ENCODE measurements at places on chromosomes 13 and 19. TPM values are rescaled to one million over a fixed set of nuclear protein-coding genes. Genes with fewer than 3 reads are reported as not detected.

Gene LRRC4B
- total RNA-seq: 0.24 TPM

Gene PLPP2
- total RNA-seq: 104 TPM

Gene GRK1
- not detected for total RNA-seq

Gene ZIC5
- not detected for total RNA-seq

Gene TPP2
- 26.2 TPM for total RNA-seq

Gene ZNF491
- total RNA-seq: 0.59 TPM

Gene TMED1
- 26.2 TPM for total RNA-seq

Gene LPAR6
- total RNA-seq: 19.6 TPM

DNA sequence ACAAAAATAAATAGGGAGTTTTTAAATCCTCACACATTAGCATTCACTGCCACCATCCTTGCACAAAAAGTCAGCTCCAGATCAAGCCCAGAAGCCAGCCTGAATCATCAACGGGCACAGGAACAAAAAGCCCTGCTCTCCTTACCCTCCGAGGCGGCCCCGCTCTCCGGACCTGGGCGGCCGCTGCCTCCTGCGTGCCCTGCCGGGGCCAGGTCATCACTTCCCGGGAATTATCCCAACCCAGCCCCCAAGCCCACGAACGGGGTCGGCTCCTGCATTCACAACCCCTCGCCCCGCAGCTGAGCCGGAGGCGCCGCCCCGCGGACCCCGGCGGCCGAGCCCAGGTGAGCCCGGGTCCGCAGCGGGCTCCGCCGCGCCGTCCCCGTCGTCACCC lies 754 bp downstream of the DNAJB1 start:
- peak; percentile 76 for DNase-seq

DNA sequence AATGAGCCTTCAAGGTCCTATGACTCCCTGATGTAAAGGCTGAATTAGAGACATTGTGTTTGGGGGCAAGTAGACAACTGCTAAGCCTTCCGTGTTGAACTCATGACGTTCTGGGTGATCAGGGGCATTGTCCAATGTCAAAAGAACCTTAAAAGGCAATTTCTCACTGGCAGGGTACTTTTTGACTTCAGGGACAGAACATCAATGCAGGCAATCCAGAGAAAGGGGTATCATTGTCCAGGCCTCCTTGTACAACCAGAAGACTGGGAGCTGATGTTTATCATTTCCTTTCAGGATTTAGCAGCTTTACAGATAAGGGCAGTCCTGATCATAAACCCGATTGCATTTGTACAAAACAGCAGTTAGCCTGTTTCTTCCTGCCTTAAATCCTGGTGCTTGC lies 25.0 kb upstream of the SMAD9 start:
- DNase-seq: no peak

DNA sequence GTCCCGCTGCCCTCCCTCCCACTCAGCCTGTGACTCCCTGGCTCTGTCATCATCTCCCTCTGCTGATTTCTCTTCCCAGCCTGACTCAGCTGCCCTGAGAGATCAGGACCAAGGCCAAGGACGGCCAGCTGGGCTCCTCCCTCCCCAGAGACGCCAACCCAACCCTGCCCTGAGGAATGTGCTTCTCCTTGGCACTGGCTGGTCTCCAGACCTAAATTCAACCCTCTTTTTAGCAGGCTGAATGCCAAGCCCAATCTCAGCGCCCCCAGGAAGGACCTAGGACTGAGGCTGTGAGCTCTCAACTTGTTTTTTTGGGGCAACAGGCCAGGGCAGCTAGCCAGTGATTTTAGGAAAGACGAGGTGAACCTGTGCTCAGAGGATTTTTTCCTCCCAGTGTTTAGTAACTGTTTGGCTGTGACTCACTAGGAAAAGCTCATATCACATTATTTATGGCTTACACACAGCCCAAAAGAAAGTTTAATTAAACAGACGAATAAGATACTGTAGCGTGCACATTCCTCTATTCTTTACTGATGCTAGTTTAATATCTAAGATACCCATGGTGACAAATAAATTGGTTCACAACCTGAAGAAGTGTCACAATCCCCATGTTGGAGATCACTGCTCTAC lies 7.4 kb upstream of the IGFL1 start:
- DNase-seq: no peak

- DNase-seq: no peak
Measured at GRCh38 chr19:29724102-29724641, 9.1 kb upstream of the C19orf12 start.

- no peak for DNase-seq
Measured at GRCh38 chr13:30346153-30346788, 38.9 kb upstream of the KATNAL1 start.

DNA sequence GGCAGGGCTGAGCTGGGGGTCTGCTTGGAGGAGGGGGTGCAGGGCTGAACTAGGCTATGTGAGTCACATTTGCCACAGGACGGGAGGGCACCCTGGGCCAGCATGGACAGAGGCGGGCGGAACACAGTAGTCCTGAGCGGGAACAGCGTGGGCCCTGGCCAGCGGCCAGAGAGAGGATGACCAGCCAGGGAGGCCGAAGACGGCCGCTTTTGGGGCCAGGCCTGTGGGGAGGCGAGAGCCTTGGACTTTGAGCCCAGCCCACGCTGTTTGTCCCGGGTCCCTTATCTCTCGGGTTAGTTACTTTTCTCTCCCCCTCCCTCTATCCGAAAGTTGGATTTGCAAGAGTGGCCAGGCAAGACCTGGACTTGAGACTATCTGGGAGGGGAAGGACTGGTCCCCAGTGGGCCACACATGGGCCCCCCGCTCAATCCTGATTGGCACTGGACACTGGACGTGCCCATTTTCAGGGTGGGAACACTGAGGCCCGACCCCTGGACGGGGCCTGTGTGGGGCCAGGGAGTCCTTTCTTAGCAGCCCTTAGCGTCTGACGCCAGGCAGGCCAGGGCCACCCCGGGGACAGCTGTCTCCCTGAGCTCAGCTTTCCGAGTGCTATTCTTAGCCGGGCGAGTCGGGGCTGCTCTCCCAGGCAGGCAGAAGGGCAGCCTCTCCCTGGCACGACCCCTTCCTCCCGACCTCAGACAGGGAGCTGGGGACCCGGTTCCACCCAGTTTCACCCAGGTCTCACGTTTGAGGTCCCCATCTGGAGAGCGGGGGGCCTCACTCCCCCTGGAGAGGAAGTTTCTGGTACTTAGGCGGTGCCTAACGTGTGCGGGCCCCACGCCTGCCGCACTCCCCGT lies 833 bp downstream of the GAMT start:
- DNase-seq: no peak

DNA sequence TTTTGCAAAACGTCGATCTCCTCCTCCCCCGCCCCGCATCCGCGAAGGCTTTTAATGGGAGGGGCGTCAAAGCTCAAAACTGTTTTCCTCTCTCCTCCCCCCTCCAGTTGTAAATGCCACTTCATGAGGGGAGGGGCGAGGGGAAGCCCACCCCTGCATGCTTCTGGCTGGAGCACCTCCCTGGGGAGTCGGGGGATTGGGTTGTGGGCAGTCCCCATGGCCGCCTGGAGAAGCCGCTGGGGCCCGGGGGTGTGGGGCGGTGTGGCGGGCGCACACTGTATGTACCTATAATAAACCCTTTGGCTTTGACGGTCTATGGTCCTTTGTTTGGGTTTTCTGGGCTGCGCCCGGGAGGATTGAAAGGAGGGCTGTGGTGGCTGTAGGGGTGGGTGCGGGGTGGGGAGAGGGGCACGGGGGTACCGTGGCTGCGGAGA lies 505 bp upstream of the SHKBP1 start:
- DNase-seq: no peak

- no peak for DNase-seq
Measured at GRCh38 chr13:70732611-70733010, 624.4 kb upstream of the KLHL1 start.

DNA sequence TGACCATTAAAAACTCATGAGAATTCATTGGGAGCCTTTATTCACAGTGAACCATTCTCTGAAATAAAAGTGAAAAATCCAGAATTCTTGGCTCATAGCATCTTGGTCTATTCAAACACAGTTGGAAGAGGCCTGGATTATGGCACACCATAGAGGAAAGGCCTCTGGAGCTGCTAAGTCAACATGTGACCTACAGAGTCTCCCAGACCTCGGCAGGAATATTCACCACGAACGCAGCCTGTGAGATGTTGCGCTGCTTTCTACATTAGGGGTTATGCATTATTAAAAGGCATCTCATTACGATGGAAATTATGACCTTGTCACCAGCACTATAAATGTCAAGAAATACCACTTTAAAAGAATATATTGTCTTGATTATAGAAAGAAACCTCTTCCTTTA lies 132.6 kb downstream of the EFNB2 start:
- no peak for DNase-seq

GRCh38 chr13:96984051-96984508 lies 10.2 kb downstream of the OXGR1 start:
- no peak for DNase-seq

GRCh38 chr13:43728421-43728820 lies 58.4 kb downstream of the ENOX1 start:
- DNase-seq: no peak

DNA sequence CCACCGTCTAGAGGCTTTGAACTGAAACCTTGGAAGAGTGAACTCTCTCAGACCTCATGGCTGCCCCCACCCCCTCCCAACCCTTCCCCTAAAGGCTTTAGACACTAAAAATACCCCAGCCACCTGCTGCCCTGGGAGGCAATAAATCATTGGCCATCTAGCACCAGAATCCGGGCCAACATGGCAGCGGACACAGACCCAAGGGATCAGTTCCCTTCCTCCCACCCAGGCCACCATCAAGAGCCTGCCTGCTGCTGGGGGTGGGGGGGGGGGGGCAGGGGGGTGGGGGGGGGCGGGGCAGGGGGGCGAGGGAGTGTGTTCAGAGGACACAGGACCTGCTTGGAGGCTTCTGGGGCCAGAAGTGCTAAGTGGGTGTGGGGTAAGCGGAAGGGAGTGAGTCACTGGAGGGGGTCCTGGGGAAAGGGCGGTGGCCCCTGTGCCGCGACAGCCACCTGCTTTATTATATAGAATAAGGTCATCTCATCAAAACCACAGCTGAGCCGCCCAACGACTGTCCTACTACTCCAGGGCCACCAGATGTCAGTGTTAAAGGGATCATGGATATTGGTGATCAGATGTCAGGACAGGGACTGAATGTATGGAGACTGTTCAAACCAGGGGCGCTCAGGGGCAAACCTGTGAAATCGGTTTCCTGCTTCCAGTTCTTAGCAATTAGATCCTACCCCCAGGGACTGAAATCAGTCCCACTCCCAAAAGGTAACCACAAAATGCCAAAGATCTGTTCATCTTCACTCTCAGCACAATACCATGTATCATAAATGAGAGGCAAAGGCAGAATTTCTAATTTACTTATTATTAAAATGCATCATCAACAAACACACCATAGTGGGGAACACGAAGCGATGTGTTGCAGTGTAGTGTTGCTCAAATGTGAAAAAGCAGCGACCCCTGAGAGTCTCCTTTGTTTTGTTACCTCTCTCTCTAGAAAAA lies 24.3 kb downstream of the ARL11 start:
- no peak for DNase-seq

DNA sequence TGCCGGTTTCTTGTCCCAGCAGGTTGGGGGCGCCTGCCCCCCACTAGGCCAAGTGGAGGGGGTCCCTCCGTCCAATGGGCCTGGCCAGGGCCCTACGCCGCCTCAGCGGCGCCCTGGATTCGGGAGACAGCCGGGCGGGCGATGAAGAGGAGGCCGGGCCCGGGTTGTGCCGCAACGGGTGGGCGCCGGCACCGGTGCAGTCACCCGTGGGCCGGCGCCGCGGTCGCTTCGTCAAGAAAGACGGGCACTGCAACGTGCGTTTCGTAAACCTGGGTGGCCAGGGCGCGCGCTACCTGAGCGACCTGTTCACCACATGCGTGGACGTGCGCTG lies 6.2 kb downstream of the KCNJ14 start:
- no peak for DNase-seq

DNA sequence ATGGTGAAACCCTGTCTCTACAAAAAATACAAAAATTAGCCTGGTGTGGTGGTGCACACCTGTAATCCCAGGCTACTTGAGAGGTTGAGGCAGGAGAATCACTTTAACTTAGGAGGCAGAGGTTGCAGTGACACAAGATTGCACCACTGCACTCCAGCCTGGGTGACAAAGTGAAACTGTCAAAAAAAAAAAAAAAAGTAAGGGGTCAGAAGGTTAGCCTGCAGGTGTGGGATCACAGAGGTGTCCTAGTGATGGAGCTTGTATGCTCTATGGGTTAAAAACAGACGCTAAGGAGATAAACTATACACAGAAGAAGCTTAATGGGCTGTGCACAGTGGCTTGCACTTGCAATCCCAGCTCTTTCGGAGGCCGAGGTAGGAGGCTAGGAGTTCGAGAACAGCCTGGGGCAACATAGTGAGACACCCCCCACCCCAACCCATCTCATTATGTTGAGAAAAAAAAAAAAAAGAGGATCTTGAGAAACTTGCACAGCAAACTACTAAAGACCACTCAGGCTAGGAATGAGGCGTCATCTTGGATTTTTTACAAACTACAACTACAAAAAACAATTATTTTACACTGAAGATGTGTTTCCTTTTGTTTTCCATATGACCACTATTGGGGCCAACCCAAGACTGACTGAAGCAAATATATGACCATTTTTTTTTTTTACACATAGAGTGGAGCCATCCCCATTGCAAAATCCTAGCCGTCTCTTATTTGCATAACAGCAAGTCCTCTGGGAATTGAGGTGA lies 7.9 kb downstream of the FOSB start:
- no peak for DNase-seq

DNA sequence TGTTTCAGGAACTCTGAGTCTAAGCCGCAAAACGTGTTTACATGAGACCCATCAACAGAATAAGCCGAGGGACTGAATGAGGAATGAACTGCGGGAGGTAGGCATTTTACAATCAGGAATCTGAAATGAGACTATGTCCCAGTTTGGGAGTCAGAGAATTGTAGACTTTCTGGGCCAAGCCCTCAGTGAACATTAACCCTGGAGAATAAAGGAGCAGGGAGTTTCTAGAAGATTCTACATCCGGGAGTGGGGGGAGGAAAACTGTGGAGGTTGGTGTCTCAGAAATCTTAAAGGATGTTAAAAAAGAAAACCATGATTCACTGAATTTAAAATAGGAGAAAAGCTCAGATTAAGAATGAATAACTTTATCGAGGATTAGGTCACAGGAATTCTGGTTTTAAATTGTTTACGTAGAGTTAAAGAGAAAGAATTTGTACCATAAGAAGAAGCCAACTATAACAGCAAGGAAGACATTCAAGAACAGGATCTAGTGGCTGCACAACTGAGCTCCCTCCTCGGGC lies 18.5 kb downstream of the RFX2 start:
- no peak for DNase-seq

DNA sequence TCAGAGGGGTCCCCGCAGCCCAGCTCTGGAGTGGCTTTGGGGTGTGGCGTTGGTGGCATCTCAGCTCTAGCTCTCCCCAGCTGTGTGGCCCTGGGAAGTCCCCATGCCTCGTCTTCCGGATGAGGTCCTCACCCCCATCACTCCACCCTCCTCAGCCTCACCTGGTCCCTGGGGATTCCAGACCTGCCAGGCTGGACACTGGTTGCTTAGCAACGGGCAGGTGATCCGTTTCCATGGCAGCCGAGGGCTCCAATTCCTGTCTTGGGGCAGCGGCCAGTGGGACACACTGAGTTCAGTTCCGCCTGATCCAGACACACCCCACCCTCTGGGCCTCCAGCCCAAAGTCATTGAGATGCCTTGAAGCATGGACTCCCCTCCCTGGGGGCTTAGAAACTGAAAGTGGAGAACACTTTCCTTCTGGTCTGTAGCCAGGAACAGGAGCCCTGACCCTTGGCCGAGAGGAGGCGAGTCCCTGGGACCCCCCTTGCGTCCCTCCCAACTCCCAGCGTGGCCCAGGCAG lies 7.7 kb upstream of the MISP start:
- no peak for DNase-seq

- no peak for DNase-seq
Measured at GRCh38 chr19:54694648-54695047, 29.6 kb upstream of the KIR3DL3 start.

- DNase-seq: no peak
Measured at GRCh38 chr13:37225414-37226070, 120.1 kb upstream of the CSNK1A1L start.

GRCh38 chr13:36288794-36289391 lies 8.7 kb downstream of the CCDC169 start:
- DNase-seq: no peak
